ENCODE measurements at places on chromosomes 3 and 15.

DNA sequence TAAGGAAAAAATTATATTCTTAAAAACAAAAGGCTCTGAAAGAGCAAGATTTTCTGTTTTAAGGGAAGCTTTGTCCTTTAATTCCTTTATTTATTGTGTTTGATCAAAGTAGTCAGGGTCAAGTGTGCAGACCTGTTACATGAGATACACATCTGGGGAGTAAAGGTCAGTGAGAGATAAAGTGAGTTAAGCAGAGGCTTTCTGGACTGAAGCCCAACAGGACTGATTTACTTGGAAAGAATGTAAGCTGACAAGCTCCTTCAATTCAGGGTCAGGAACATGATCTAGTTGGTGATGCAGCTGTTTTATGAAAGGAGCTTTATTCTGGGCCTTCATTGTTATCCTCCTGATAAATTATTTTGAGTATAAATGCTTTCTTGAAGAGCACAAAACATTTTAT, 20.7 kb upstream of the OTOL1 start:
- no peak for DNase-seq

- no peak for DNase-seq
These were observed 37.4 kb downstream of the SHQ1 start for GRCh38 chr3:72810659-72811434.

DNA sequence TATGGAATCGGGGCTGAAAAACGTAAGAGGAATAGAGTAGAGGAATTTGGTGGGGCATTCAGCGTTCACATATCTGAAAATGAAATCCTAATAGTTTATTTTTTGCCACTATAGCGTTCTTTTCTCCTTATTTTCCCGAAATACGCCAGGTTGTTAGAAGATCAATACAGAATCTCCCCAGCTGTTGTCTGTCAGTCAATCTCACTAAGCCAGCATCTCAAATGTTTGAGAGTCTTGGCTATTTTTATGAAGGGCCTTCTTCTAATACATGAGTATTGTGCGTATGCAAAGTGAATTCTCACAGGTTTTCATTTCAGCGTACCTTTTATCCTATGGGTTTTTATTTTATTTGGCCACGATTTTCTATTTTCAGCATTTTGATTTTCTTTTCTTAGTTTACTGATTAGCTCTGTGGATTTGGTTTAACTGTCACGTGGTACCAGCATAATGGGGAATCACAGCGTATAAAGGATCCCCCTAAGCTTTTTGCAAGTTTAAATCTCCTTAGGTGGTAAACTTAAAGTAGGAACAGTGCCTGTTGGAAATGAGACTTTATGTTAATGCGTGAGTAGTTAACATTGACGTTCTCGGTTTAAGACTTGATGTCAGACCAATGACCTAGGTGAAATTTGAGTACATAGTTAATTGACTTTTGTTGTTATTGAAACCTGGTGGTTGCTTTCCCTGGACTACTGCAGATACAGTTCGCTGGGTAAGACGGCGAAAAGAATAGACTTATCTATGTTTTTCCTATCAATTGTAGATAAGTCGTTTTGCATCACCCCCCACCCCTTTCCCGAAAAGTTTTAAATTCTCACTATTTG, 1.3 kb downstream of the FXR1 start:
- DNase-seq = no peak

- DNase-seq = no peak
These were observed 84.9 kb downstream of the EPHB1 start for GRCh38 chr3:134879990-134880389.

DNA sequence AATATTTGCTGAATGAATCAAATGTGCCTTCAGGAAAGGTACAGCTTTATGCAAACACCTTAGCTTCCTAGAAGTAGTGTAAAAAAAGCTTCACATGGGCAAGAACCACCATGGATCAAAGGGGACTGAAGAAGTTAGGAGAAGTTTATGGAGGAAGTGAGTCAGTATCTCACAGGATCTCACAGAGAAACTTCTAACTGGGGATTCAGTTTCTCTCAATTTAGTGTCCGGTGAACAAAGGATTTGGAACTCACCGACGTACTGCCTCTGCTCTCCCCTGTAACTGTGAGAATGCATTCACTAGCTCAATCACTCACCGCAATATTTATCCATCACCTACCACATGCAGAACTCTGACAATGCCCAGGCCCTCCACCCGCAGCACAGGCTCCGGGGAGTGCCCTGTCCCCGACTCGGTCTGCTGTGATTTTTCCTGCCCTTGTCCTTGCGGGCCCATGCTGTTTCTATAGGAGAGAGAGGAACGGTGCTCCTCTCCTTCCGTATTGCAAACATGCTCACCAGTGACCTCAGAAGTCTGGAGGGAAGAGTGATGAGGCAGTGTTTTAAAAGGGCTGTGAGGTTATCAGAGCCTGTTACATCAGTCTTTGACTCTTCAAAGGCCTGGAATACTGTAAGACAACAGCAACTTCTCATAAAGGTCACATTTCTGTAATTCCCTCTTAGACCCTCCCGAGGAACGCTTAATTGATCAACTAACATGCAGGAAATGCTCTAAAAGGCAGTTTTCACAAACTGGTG, 222.5 kb upstream of the ICE2 start:
- no peak for DNase-seq

- no peak for DNase-seq
These were observed 36.1 kb upstream of the SLC41A3 start for GRCh38 chr3:126119976-126120375.

- DNase-seq = no peak
These were observed 131.5 kb downstream of the WNT7A start for GRCh38 chr3:13748276-13748879.
